ENCODE measurements at places on chromosomes 6 and 20. TPM values are rescaled to one million over a fixed set of nuclear protein-coding genes. Genes with fewer than 3 reads are reported as not detected.
A peak's percentile ranks its signal among the peaks of the same experiment; 100 is the strongest.

SLC17A1 gene
- not detected for polyA plus RNA-seq

DNA sequence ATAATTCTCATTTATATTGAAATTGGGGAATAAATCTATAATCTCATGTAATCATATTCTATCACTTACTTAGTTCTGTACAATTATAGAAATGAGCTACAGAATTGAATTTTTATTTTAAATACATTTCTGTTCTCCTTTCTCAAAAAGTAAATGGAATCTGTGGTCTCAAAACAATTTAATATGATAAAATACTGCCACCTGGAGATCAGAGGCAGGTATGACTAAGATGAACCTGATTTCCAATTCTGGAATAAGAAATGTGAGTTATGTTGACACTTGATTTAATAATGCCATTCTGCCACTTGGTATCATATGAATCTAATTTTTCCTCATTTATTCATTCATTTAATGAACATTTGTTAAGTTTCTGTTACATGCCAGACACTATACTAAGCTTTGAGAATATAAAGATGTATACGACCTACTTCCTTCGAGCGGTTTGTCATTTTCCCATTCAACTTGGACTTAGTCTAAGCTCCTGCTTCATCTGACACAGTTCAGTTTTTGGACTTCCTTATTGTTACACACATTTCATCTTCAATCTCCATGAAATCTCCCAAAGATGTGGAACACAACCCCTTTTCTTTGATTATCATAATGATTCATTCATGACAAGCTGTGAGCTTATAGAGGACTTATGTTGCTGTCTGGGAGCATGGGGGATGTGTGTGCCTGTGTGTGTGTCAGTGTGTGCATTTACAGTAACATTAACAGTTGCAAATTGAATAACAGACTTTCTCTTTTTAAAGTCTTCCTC is 7.5 kb upstream of the CCDC28A start:
- peak; percentile 24 for DNase-seq

DNA sequence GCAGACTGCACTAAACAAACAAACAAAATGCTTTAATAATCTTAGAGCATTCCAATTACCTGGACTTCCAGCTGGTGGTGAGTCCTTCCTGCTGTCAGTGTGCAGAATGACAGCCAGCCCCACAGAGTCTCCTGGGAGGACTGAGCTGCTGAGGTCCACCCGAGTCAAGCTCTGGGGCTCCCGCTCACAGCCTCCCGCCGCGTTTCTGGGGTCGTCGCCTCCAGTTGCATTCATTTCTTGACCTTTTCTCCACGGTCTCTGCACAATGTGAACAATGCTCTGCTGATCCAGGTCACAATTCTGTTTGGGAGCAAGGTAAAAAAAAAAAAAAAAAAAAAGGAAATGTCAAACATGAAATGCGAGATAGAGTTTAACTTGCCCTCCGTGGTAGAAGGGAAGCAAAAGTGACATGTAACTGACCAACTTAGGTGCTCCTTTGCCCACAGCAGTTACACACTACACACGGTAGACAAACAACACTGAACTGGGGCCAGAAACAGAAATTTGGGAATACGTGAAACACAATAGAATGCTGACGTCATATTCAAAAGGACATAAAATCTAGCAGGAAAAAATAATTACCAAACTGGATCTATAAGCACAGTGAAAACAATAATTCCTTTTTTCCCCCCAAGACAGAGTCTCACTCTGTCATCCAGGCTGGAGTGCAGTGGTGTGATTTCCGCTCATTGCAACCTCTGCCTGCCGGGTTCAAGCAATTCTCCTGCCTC is 464.9 kb downstream of the PRKN start:
- DNase-seq: no peak

DNA sequence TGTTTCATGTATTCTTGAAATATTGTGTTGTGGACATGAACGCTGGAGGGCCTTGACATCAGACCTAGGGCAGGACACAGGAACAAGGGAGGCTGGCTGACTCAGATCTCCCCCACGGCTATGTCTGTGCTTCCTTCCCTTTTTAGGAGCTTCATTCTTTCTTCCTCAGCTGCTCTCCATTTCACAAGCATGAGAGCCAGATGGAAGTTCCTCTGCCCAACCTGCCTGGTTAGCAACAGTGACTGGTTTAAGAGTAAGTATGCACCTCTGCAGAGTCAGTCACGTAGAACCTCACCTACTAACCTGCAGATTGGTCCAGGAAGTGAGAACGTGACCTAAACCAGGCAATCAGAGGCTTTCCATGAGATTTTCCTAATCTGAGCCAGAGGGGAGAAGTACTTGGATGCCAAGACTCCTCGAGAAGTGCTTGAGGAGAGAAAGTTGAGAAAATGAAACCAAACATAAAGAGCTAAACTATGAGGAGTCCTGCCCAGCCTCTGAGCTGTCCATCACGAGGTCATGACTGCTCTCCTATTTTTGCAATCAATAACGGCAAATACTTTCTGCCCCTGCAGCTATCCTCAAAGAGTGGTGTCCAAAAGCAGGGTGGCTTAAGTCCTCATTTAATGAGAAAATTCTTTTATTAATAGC is 465.2 kb upstream of the CITED2 start:
- no peak for DNase-seq

GRCh38 chr6:31175971-31176370 is 5.5 kb upstream of the POU5F1 start:
- DNase-seq: no peak

All from immature natural killer cell (primary cell).